AML-193 (cell line): ENCODE measurements at places on chromosomes 3 and 15.

- no peak for DNase-seq
Observed at GRCh38 chr3:61154457-61155198, 96.6 kb downstream of the FHIT start.

DNA sequence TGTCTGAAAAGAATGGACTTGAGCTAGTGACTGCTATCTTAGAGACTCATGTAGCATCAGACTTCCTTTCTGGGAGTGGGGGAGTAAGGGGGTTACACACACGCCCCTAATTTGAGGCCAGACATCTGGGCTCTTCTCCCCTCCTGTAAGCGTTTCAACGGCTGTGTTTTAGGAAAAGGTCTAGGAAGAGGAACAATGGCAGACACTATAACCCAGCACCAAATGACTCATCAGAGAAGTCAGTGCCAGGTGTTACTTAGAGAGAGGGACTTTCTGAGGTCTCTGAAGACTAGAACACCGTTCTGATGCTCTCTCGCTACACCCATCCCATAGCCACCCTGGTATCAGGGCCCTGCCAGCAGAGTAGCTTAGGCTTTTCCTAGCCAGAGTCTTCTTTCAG lies 65.5 kb downstream of the SSUH2 start:
- no peak for DNase-seq

GRCh38 chr15:64870353-64870752 lies 28.6 kb downstream of the PLEKHO2 start:
- no peak for DNase-seq

DNA sequence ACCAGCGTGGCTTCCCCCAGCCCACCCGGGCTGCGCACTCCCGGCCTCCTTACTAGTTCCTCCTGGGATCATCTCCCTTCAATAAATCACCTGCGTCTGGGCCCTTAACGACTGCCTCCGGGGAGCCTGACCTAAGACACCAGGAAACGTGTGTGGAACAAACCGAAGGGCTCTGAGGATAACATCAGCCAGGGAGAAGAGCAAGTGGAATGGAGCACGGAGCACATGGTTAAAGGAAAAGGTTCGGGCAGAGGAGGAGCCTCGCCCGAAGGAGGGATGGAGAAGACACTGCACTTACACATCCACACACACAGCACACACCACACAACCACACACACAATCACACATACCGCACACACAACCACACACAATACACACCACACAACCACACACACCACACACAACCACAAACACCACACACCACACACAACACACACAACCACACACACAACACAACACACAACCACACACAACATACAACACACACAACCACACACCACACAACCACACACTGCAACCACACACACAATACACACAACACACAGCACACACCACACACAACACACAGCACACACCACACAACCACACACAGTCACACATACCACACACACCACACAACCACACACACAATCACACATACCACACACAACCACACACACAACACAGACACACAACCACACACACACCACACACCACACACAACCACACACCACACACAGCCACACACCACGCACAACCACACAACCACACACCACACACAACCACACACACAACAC lies 24.7 kb downstream of the CPN2 start:
- DNase-seq: no peak

DNA sequence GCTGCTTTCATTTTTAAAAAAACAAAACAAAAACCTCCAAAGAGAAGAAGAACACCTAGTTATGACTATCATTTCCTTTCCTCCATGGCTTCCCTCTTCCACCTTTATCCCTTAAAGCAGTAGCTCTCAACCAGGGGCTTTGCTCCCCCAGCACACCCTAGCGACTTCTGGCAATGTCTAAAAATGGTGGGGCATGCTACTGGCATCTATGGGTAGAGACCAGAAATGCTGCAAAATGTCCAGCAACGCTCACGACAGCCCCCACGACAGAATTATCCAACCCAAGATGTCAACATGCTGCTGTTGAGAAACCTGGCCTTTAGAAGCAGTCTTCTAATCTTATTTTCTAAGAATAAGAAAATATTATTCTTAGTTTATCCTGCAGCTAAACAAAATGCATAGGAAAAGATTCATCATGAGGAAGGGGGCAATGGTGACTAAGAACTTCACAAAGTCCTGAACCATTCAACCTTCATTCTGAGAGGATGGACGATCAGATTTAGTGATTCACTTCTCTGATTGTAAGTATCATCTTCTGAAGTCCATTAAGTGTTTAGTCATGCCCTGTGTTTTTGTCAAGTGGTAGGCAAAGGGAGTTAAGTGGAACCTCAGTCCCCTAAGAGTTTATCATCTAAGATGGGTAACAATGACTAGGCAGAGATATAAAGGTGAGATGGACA lies 81.7 kb downstream of the CCNL1 start:
- DNase-seq: no peak

GRCh38 chr15:54841701-54842305 lies 354.9 kb downstream of the RSL24D1 start:
- no peak for DNase-seq

- DNase-seq: no peak
Observed at GRCh38 chr3:171506743-171507319, 46.6 kb upstream of the TNIK start.
